SK-N-SH (cell line): ENCODE measurements at places on chromosomes 3 and 15. TPM values are rescaled to one million over a fixed set of nuclear protein-coding genes. Genes with fewer than 3 reads are reported as not detected.

- no peak overlapping the region for H3K4me3 ChIP-seq
- DNase-seq = no peak
- H3K4me1 ChIP-seq = no peaks in the 10 kb centered on the region; the same call in 1 of the 2 replicates
- H3K27ac ChIP-seq = no peak overlapping the region
Measured at GRCh38 chr15:68526269-68526668, 52.5 kb upstream of the CORO2B start.

Gene STRIT1
- not detected in 2 replicates for polyA plus RNA-seq

DNA sequence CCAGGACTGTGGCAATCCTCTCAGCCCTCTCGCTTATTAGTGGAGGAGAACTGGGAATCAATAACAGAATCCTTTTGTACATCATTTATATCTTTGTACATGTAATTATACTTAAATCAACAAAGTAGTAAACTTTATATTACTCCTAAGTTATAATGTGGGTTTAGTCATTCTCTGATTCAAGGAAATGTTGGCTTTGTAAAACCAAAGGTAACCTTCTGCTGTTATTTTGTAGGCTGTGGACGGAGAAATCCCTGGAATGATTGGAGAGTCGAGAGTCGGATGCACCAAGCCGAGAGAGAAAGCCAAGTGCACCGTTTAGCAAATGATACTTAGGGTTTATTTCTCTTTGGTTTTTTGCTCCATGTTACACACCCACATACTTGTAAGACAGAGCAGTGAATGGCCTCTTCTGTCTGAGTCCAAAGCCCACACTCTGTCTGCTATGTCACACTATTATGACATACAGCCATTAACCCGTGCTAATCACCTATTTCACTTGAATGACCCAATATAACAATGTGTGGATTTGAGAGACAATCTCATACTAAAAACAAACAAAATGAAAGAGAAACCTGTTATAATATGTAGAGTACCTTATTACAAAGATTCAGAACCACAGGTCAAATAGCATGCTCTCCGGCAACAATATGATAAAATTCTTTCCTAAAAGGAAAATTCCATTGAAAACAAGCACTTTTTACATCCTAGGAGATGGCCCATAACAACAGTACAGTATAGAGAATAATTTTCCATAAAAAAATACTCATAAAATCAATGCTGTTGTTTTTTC is 72.2 kb downstream of the MECOM start:
- DNase-seq = no peak
- no peaks in the 10 kb centered on the region for H3K27me3 ChIP-seq
- no peaks in the 10 kb centered on the region for H3K36me3 ChIP-seq
- H3K4me3 ChIP-seq = no peak overlapping the region

GRCh38 chr15:42072141-42072685 is 22.1 kb downstream of the PLA2G4D start:
- no peaks in the 10 kb centered on the region for H3K36me3 ChIP-seq
- H3K4me3 ChIP-seq = no peak overlapping the region
- no peak overlapping the region for H3K27ac ChIP-seq
- DNase-seq = no peak

DNA sequence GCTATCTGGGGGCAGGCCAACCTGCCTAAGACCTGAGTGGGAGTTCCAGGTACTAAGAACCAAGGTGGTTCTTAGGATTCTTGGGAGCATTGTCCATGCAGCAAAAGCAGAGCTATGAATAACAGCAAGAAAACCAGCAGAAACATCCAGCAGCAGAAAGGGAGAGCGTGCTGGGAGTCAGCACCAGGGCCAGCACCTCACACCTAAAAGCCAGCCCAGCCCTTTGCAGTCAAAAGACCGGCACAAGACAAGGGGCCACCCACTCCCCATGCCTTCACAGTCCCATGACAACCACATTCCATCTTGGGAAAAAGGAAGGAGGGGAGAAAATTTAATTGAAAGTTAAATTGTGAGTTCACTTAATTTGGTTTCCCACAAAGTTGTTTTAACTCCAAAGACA is 364.9 kb downstream of the AGBL1 start:
- H3K4me1 ChIP-seq = no peaks in the 10 kb centered on the region
- no peak for DNase-seq
- no peaks in the 10 kb centered on the region for H3K36me3 ChIP-seq
- no peak overlapping the region for H3K27ac ChIP-seq
- no peaks in the 10 kb centered on the region for H3K27me3 ChIP-seq
- no peak overlapping the region for H3K4me3 ChIP-seq

DNA sequence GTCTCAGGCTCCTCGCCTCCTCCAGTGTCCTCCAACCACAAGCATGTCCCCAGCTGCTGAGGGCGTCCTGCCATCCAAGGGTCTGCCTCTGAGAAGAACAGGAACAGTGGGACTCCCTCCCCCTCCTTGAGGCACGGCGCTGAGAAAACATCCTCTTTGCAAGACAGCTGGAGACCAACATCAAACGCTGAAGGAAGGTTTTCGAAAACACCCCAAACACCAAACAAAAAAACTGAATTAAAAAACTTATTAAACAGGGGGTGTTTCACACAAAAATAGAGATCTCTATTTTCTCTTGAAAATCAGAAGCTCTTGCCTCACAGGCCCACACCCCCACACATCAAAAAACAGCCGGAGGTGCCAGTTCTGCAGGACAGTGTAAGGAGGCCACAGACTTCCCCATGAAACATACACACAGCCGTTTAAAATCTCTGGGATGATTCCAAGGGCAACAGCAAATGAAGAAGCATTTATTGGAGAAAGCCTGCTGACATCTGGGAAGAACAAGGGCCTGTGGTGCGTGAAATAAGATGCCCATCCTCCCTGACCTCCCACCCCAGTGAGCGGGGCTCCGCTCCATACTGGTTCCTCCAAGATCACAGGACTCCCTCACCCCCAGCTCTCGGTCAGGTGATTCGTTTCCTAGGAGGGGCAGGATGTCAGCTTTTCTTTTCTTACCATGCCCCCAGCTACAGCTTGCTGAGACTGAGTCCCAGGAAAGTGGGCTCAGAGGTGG is 71.3 kb downstream of the NUP210 start:
- no peak overlapping the region for H3K27ac ChIP-seq
- no peak overlapping the region for H3K4me3 ChIP-seq
- no peak for DNase-seq
- no peaks in the 10 kb centered on the region; the same call in 1 of the 2 replicates for H3K27me3 ChIP-seq
- H3K4me1 ChIP-seq = no peaks in the 10 kb centered on the region; the same call in 1 of the 2 replicates

- H3K27me3 ChIP-seq = no peaks in the 10 kb centered on the region
- DNase-seq = no peak
- no peak overlapping the region for H3K4me3 ChIP-seq
- peaks cover 17% of the 10 kb centered on the region; the same call in 1 of the 2 replicates for H3K36me3 ChIP-seq
Measured at GRCh38 chr15:55829826-55830225, 86.9 kb upstream of the PRTG start.

Gene DLL4
- polyA plus RNA-seq = 0.03 TPM in 2 replicates

Gene PIF1
- 12.1 and 12.4 TPM in 2 replicates for polyA plus RNA-seq

- no peak for DNase-seq
- H3K4me1 ChIP-seq = no peaks in the 10 kb centered on the region
- no peaks in the 10 kb centered on the region for H3K27me3 ChIP-seq
- H3K36me3 ChIP-seq = no peaks in the 10 kb centered on the region
- no peak overlapping the region for H3K27ac ChIP-seq
Measured at GRCh38 chr3:101962055-101962454, 112.7 kb downstream of the NFKBIZ start.

Gene SLC22A13
- polyA plus RNA-seq = 0.08 and 0.29 TPM in 2 replicates

Gene SLC38A3
- polyA plus RNA-seq = 0.84 and 0.89 TPM in 2 replicates

GRCh38 chr3:7504886-7505775 is 644.2 kb downstream of the GRM7 start:
- H3K36me3 ChIP-seq = no peaks in the 10 kb centered on the region
- no peak overlapping the region for H3K27ac ChIP-seq
- DNase-seq = no peak
- H3K4me3 ChIP-seq = no peak overlapping the region
- no peaks in the 10 kb centered on the region for H3K27me3 ChIP-seq
- no peaks in the 10 kb centered on the region for H3K4me1 ChIP-seq

GRCh38 chr3:55626279-55626665 is 139.2 kb upstream of the WNT5A start:
- H3K27me3 ChIP-seq = no peaks in the 10 kb centered on the region
- no peak overlapping the region for H3K4me3 ChIP-seq
- no peaks in the 10 kb centered on the region for H3K36me3 ChIP-seq
- no peak for DNase-seq

Gene PAK6
- polyA plus RNA-seq = 0.07 and 0.16 TPM in 2 replicates
